Hematopoietic multipotent progenitor cell treated with erythropoietin and hydrocortisone succinate and interleukin-3 and kit ligand, for 6 days (in vitro differentiated cells): ENCODE measurements at places on chromosomes 2 and 18.

DNA sequence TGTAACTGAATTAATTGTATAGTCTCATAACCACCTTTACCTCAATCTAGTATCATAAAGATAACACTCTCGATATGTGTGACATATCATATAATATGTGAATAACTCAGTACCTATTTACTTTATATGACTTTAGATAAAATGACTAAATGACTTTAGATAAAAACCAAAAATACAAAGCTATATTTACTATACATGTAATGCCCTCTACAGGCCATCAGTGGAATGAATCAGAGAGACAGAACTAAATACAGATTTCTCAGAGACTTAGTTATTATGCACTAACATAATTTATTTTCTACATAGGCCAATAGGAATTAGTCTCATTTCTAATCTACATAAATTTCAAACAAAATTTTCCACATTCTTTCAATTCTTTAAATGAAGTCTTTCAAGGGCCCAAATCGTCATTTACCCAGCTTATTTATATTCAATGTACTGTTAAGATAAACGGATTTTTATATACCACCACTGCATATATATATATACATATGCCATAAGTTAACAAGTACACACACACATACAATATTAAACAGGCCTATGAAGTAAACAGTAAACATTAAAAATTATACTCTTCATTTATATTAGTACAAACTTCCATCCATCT, 219.9 kb downstream of the EXOC6B start:
- DNase-seq, result peak; percentile 59

DNA sequence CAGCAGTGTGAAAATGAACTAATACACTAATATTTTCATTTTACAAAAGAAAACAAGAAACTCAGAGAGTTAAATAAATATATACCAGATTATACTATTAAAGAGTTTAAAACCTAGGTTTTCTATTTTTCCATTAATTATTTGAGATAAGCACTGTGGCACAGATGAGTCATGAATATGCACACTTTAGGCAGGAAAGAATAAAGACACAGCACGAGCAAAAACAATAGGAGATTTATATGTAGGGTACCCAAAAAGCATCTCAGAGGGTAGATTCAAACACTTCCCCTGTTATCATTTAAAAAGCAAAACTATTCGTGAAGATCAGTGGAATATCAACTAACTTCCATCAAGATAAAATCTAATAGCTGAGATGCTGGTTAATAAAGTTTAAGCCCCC, 430.6 kb downstream of the ERBB4 start:
- DNase-seq, result no peak

DNA sequence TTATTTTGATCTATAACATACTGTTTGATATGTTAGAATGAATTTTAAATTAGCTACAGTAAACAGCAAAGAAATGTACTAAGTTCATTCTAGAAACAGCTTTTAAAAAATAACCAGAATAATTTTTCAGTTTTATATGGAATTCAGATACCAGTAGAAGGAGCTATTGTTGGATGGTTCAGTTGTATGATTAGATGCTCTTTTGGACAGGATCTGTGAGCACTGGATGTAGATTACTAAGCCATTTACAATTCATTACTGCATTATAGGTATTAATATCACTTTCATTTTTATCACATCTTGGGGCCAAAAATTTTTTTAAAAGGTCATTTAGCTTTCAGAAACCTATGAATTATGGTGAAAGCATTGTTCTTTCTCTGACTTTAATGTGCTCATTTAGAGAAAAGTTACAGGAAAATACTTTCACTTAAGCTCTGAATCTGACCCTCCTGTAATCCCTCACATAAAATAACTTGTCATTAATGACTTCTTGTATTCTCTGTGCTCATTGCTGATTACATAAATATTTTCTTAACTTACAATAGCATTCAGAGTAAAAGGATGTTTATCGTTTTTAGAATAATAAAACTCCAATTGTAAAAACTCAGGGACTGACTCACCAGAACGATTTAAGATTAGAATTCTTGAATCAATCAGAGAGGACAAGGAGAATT, 750.2 kb downstream of the SLC4A3 start:
- no peak for DNase-seq

DNA sequence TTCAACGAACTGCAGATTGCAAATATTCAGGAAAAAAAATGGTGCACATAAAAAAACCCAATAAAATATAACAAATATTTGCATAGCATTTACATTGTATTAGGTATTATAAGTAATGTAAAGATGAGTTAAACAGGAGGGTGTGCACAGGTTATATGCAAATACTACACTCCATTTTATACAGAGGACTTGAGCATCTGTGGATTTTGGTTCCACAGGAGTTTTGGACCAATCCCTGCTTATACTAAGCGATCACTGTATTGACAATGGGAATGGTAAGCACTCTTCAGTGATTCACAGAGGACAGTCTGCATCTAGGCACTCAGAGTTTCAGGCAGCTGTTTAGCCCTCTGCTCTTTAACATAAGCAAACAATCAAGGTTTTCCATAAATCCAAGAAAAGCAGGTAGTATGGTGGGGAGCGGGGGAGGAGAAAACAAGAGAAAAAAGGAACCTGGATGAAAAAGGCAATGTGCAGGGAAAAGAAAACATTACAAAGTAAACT, 206.0 kb upstream of the PARD3B start:
- DNase-seq, result no peak

GRCh38 chr2:10947005-10947440, 35.3 kb downstream of the KCNF1 start:
- no peak for DNase-seq

DNA sequence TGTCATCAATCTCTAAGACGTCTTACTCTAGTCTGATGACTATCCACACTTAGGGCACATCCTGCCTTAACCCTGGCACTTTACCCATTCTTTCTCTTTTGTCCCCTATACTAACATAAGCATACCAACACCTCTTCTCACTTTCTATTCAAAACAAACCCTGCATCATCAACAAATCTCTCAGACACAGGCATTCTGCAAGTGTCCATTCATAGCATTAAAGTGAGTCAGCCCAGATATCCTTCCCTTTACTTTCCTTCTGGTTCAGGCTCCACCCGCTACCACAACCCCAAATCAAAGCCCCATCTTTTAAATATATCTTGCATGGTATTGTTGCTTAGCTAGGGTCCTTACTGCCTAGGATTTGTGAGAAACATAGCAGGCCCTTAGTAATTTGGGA, 3.8 kb downstream of the GRB14 start:
- no peak for DNase-seq

DNA sequence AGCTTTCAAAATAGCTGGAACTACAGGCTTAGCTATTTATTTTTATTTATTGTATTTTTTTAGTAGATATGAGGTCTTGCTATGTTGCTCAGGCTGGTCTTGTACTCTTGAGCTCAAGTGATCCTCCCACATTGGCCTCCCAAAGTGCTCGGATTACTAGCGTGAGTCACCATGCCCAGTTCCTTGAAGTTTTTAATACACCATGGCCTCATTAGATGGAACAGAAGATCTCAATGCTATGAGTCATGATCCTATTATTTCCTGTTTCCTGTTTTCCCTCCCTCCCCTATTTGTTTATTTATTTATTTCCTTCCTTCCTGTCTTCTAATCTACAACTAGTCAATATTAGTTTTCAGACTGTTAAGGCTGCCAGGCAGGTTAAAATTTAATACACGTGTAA, 309.0 kb downstream of the CMPK2 start:
- no peak for DNase-seq

DNA sequence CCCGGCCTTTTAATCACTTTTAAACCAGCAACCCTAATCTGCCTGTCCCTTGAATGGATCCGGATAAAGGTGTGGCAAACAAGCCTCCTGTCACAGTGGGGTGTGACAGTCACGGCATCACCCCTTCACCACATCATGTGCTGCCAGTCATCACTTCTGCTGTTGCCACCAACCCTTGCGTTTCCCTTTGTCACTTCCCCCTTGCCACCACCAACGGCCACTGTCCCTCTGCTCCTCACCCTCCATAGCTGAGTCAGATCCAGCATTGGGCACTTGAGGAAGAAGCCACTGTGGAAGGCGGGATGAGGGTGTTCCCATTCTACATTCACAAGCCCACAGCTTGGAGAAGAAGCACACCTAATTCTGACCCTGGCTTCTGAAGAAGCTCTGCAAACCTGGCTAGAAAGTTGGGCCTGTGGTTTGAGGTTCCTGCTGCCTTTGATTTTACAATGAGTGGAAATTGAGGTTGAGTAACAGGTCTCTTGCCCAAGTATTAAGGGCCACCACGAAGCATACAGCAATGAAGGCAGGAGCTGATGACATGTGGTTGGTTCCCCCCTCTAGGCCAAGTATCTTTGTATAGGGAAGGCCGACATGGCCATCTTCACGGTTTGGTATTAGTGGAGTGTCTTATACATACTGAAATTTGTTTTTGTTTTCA, 22.9 kb upstream of the DARS1 start:
- DNase-seq, result peak; percentile 88
